ENCODE measurements at places on chromosomes 12 and 14.

DNA sequence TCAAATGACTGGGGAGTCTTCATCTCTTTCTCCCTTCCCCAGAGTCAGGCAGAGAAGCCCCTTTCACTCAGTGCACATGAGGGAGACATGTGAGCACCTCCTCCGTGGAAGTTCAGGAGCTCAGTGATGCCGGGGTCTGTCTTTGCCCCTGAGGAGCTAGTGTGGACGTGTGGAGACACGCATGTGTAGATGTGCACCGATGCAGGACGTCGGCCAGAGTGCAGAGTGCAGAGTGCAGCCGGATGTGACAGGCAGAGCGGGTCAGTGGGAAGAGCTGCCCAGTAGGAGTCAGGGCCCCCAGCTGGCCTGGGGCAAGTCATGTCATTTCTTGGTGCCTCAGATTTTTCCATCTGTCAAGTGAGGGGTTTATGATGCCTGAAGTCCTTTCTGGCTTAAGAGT is 20.7 kb downstream of the TSPAN9 start:
- DNase-seq: no peak

DNA sequence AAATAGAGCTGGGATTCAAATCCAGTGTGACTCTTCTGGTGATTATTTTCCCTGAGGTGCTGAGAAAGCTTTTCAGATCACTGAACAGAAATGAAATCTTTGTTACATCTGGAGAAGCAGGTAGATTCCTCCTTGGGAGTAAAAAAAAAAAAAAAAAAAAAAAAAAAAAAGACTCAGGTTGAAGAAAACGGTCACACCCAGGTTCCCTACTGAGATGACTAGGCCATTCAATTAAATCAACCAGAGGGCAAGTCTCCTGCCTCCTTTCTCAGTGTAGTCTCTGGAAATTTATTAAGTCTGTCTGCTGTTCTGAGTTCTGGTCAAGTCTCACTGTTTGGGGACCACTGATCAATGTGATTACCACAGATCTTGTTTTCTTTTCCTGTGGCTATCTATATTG is 24.0 kb downstream of the ARG2 start:
- no peak for DNase-seq

- DNase-seq: peak; percentile 78
These were observed 49.4 kb downstream of the VWF start for GRCh38 chr12:6074979-6075585.

DNA sequence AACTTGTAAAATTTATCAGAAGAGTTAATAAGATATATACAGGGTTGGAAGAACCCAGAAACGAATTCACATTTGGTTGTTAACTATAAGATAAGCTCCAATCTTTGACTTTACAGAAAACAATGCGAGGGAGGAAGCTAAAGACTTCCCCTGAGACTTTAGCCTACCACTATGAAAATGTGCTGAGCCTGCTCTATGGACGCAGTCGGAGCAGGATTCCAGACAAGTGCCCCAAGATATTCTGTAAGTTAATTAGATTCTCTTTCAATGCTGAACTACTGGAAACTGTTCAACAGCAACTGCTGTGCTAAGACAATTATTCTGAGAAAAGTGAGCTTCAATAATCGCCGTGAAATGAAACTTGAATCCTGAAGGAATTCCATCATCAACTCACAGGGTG is 8.3 kb upstream of the LRRC10 start:
- DNase-seq: no peak

- no peak for DNase-seq
These were observed 122.0 kb upstream of the DHRS4 start for GRCh38 chr14:23831596-23831995.

- peak; percentile 56 for DNase-seq
These were observed 6.8 kb upstream of the TRAF3 start for GRCh38 chr14:102770147-102771123.

GRCh38 chr14:100532154-100532861 is 54.9 kb downstream of the BEGAIN start:
- DNase-seq: no peak

DNA sequence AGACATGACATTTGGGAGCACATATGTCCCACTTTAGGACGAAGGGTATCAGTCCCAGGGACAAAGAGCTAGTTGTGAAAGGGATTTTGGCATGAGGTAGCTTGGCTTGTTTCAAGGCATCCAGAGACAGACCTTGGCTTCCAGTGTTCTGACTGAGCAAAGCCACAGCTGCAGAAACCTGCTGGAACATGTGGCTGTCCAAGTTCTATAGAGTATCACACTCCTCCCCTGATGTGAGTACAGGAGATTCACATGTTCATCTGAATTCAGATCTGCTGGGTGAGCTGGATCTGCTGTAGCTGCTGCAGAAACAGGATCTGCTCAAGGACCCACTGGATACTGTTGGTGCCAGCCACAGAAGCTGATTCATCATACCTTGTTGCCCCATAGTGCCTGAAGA is 10.1 kb upstream of the C14orf39 start:
- no peak for DNase-seq

- DNase-seq: peak; percentile 95
These were observed 148.7 kb downstream of the SMOC1 start for GRCh38 chr14:70027785-70028428.

DNA sequence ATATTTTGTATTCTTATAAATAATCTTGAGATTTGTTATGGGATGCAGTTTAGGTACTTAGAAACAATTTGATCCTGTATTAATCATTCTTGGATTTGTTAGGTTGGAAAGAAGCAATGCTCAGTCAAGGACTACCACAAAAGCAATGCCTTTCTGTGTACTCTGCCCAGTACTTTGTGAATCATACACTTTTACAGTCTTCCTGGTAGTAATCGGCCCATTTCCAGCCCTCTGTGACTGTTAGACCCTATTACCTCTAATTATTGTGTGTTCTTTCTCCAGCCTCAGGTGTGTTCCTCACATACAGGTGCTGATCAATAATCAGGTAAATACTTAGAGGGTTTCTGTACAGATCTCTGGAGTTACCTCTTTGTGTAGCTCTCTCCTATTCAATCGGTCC is 609.0 kb downstream of the KCNH5 start:
- no peak for DNase-seq

All from H7 (cell line).